ENCODE measurements at places on chromosomes 11 and 22. TPM values are rescaled to one million over a fixed set of nuclear protein-coding genes. Genes with fewer than 3 reads are reported as not detected.

Gene HBG2
- total RNA-seq: not detected

Gene MYO7A
- total RNA-seq: 4.8 TPM

Gene DNAJB13
- not detected for total RNA-seq

Gene TMEM86A
- 2.5 TPM for total RNA-seq

Gene CDON
- 27.2 TPM for total RNA-seq

DNA sequence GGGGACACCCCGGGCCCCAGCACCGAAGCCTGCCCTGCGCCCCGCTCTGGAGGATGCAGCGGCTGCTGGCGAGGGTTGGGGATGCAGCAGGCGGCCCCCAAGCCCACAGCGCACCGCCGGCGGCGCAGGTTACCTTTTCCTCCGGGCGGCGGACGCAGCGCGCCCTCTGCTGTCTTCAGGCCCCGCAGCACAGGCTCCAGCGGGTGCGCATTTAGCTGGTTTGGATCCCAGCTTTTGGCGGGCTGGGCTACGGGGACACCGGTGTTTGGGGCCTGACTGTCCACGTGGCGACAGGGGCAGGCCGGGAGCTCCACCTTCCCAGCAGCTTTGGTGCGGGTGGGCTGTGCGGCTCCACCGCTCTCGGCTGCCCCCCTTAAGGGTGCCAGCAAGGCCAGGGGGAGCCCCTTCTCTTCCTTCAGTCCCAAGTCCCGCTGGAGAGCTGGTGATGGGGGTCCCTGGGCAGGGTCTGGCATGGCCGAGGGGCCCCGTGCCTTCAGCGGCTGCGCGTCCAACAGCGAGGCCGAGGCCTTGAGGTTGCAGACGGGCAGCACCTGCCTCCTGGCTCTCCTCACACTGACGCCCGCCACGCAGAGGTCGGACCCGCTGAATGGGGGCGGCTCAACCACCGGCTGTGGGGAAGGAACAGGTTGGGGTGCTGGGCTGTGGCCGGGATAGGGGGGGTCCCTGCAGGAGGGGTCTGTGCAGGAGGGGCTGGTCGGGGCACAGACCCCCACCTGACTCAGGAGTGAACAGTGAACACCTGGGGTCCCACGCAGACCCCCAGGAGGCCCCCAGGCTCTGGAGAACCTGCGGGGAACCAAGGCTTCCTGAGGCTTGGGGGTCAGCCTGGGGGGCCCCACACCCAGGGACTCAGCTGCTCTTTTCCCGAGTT lies 18.0 kb upstream of the IL17REL start:
- no peak for DNase-seq

- DNase-seq: no peak
These were observed 20.7 kb upstream of the NFAM1 start for GRCh38 chr22:42452916-42453315.

DNA sequence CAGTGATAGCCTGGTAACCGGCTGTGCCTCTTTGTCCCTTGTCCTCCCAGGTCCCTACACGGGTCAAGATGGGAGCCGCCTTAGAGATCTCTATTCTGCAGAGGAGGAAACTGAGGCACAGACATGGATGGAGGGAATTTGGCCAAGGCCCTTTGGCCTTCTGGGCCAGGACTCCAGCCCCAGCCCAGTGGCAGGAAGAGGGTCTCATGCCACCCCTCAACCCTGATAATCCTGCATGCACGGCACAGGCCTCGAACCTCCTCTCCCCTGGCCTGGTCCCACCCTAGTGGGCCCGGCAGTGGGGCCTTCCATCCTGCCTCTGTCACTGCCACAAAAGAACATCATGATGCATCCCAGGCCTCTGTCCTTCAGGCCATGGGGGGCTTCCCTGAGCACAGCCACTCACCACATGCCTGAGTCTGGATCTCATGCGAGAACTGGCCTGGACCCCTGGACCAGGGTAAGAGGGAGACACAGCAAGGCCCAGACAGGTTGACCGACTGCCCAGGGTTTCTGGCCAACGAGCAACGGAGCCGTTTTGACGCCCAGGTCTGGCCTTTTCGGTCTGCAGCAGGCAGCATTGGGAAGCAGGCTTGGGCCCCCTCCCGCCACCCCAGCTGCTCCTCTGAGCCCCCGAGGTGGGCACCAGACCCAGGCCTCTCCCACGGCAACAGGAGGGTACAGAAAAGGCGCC lies 6.5 kb downstream of the LINC01488 start:
- no peak for DNase-seq

DNA sequence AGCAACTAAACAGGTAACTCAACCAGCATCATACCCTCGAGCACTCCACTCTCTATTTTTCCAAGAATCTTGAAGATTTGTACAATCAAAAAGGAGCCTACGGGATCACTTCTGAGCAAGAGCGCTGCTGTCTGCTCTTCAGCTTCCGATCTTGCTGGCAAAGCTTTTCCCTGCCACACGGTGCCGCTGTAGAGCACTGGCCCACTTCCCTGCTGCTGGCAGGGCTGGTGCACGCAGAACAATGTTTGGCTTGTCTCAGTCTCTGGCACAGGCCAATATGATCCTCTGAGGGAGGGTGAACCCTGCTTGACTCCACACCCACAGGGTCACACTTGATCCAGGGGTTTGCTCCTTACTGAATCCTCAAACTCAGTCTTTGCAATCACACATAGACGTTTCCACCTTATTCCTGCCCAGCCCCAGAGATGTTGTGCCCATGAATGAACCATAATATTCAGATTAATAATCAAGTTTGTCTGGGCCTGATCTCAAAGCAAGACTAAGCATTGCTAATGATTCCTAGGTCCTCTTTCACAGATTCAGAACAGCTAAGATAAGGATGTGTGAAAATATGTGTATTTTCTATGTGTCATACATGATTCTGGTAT lies 536.6 kb downstream of the SOX6 start:
- peak; percentile 89 for DNase-seq

DNA sequence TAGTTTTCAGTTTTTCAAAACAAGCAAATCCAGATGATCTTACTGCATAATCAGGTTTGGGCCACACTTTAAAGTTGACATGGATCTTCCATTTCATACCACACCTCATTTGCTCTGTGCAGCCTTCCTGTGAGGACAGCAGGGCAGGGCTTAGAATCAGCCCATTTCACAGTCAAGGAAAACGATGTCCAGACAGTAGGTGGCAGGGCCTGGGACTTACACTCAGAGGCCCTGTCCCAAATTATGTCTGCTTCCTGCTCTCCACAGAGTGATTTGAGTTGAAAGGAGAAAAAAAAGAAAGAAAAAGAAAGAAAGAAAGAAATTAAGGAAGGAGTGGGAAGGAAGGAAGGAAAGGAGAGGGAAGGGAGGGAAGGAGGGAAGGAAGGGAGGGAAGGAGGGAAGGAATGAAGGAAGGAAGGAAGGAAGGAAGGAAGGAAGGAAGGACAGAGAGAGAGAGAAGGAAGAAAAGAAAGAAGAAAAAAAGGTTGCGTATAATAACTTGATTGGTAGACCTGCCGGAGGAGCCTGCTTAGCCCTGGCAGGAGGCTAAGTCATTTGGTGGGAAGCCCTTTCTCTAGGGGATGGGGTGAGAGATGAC lies 23.6 kb downstream of the TSKU start:
- DNase-seq: peak; percentile 45

DNA sequence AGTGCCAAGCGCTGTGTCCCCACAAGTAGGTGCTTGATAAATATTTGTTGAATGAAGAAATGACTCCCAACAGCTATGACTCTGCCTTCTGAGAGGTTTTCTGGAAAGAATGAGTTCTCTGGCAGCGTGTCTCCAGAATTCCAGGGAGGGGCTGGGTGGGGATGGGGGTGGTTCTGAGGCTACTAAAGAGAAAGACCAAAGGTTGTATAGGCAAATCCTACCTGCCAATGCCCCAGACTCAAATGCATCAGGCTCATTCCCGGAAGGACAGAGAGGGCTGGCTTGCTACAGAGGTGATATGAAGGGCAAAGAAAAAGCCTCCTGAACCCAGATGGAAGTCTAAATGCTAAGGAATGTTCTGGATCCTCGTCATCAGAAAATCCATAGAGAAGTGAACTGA lies 1.9 kb downstream of the DUSP18 start:
- DNase-seq: no peak

- DNase-seq: no peak
These were observed 23.0 kb upstream of the RRAS2 start for GRCh38 chr11:14381968-14382367.

- peak; percentile 45 for DNase-seq
These were observed 4.4 kb downstream of the OR8B3 start for GRCh38 chr11:124394408-124394807.

DNA sequence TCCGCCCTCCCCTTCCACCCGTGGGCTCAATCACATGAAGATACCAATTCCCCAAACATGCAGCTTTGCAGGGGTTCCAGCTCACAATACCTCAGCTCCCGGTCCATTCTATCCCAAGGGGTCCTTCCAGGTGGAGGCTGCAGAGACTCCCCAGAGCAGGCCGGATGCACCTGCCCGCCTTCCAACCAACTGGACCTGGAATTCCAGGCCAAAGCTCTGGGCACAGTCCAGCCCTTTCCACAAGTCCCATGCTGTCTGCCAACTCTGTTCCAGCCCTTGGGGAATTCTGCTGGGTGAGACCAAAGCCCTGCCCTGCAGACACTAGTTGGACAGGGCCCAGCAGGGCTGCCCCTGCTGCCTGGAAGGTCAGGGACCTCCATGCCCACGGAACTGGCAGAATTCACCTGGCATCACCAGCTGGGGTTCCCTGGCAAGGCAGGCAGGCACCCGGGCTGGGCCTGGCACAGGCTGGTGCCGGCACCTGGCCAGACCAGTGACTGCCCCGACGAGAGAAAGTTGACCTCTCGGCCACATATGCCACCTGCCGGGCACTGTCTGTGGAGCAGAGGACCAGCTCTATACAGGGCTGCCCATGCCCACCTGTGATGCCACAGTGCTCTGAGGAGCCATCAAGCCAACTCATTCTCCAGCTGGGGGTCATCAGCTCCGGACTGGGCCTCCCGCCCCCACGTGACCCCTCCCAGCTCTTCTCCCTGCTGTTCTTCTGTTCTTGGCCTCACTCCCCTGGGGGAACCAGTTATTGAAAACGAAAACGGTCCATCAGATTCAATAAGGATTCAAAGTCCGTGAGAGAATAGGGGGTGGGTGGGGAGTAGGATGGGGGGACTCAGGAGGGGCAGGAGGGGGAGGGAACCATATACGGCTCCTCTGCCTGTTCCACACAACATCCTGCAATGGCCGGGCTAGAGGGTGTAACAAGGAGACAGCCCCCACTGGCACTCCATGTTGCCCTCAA lies 4.7 kb downstream of the SYT7 start:
- no peak for DNase-seq

DNA sequence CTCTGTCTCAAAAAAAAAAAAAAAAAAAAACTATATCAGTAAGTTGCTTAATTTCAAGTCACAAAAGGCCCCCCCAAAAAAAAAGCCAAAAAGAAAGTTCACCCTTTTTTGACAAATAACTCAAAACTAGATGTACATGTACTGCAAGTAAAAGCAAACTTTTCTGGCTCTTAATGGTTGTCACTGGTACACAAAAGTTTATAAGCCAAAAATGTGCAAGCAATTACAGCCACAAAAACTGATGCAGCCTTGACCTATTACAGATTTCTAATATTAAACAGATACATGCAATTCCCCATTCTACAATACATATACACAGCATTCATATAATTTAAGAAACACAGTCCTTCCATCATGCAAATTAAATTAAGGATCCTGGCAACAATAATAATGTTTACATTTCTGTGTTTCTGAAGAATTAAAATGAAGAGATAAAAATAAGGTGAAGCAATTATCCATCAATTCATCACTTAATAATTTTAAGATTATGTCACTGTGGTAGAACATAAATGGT lies 18.6 kb downstream of the PICALM start:
- no peak for DNase-seq

GRCh38 chr11:126459691-126460281 lies 104.3 kb downstream of the ST3GAL4 start:
- DNase-seq: no peak

GRCh38 chr11:79439886-79440570 lies 802 bp downstream of the TENM4 start:
- DNase-seq: no peak

- no peak for DNase-seq
These were observed 5.3 kb downstream of the CD248 start for GRCh38 chr11:66311470-66311964.

GRCh38 chr11:57251491-57252104 lies 14.5 kb upstream of the APLNR start:
- no peak for DNase-seq

DNA sequence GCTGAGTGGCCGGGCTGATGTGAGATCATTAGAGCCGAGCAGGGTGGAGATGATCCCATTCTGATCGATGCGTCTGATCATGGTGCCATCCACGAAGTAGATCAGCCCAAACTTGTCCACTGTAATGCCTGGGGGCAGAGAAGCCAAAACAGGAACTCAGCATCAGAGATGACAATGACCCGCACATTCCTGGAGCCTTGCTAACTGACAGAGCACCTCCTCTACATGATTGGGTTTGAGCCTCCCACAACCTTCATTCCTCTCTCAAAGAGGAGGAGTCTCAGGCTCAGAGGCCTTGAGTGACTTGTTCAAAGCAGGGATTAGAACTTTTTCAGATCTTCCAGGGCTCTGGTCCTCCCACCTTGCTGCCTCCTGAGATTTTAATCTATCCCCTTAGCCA lies 133.7 kb upstream of the NARS2 start:
- no peak for DNase-seq

GRCh38 chr11:38791346-38791961 lies 2193.4 kb upstream of the RAG2 start:
- DNase-seq: no peak

DNA sequence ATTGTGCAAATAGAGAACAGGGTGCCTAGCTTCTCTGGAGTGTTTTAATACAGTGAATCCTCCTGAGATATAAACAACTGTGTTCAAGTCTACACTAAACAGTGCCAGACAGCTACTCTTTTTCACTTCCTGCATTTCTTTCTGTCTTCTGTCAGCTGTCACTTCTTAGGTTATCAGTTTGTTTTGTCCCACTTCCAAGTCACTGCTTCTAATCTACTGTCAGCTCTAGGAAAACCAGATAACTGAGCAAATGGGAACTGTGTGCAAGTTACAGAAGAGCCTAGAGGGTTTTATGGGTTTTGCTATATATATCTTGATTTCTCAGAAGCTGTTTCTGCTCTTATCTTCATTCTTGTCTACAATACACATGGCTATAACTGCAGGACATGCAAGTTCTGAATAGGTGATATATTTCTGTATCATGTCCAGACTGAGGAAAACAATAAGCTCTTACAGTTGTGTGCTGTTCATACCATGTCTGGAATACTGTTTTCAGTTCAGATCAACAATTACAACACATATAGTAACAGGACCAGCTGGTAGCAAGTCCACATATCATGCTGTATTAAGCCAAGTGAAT lies 5.8 kb downstream of the PITPNB start:
- DNase-seq: no peak

DNA sequence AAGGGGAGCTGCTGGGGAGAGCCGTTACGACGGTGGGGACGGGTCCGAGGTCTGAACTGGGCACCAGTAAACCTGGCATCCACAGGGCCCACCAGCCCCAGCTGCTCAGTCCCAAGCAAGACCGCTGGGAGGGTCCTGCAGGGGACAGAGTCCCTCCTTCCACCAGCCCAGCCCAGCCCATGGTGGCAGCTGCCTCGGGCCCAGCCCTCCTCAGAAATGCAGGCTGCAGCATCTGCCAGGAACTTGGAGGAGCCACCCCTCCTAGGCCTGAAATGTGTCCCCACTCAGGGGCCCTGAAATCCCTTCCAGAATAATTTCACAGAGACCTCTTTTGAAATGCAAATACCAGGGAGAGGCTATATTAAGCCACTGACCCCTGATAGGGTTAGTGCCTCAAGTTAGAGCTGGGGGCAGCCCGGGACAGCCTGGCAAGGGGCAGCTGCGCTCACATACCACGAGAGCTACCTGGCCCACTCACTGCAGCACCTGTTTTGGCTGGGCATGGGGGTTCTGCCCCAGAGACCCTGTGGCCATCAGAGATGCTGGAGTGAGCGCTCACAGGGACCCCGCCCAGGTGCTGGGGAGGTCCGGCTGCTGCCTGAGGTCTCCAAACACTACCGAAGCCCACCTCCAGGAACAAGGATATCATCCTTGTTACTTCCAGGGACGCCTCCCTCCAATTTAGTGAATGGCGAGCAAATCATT lies 53.1 kb downstream of the CELSR1 start:
- DNase-seq: no peak

All from esophagus muscularis mucosa (tissue), 4 donors.